ENCODE measurements at places on chromosomes 13 and 19. TPM values are rescaled to one million over a fixed set of nuclear protein-coding genes. Genes with fewer than 3 reads are reported as not detected.

The FARP1 gene
- total RNA-seq, result 42.5 TPM

The IZUMO2 gene
- total RNA-seq, result not detected

The ZNF69 gene
- 6.4 TPM for total RNA-seq

GRCh38 chr13:91747186-91747585 is 348.8 kb downstream of the GPC5 start:
- DNase-seq, result no peak

- DNase-seq, result no peak
Observed at GRCh38 chr19:29029268-29029958, 183.5 kb downstream of the UQCRFS1 start.

DNA sequence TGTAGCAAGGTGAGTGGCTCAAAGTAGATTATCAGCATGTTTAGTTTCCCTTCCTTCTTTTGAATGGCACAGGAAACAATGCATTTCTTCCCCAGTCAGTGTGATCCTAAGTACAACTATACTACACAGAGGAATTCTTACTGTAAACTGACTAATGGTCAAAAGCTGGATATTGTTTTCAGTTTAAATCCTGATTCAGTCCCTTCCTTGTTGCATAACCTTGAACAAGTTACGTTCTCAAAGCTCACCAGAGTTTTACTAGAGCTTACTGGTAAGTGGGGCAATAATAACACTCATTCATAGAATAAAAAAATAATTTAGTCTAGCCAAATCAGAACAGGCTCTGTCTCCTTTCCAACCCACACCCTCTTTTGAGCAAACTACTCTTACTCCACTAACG is 180.1 kb downstream of the POSTN start:
- DNase-seq, result no peak

Measured in mesenteric fat pad (tissue), 1 donor.